Activated CD4-positive, CD25-positive, alpha-beta regulatory T cell (primary cell): ENCODE measurements at places on chromosomes 4 and X.

- DNase-seq, result no peak
Measured at GRCh38 chr4:54581807-54582206, 76.0 kb upstream of the KIT start.

DNA sequence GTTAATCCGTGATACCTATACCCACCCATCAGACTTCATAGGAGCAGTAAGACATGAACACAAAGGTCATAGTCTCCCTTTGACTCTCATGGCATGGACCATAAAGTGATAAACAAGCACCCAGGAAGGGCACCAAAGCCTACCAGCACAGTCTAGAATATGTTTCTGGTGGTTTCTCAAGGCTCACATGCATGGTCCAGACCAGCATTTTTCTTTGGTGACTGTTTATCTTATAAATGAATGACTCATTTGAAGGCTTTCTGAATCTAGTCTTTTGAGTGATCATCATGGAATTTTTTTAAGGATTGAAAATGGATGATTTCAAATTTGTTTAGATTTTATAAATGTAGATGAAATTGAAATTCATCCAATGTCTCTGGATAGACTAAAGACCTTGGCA, 32.0 kb upstream of the AMELX start:
- DNase-seq, result no peak

DNA sequence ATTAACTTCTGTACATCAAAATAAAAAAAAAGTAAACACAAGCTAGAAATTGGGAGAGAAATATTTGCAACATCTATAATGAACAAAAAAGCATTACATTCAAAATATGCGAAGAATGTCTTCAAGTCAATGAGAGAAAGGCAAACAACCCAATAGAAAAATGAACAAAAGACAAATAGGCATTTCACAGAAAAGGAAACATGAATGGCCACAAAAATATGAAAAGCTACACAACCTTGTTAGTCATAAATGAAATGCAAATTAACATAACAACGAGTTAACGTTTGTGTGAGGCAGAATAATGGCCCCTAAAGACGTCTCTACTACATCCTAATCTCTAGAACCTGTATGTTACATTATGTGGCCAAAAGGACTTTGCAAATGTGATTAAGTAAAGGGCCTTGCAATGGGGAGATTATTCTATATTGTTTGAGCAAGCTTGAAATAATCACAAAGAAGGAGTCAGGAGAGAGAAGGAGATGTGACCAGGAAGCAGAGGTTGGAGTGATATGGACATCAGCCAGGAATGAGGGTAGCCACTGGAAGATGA, 86.8 kb downstream of the WDFY3 start:
- DNase-seq, result no peak

DNA sequence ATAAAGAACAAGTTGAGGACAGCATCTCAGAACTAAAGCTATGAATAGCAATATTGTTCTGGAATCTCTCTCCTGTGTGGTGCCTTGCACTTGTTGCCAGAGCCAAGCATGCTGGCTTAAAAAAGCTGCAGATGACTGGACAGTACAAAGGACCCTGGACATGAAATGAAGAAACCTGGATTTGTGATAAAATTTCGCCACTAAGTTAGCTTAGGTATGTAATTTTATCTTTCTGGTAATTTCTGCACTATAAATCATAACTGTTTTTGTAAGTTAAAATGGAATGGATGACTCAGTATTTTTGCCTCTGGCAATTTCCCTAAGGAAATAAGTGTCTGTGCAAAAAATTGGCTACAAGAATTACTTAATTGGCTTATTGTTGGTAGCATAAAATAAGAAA, 317.2 kb downstream of the CAMK2D start:
- no peak for DNase-seq

- DNase-seq, result peak; percentile 18
Measured at GRCh38 chr4:3041192-3042142, 32.9 kb downstream of the HTT-AS start.

DNA sequence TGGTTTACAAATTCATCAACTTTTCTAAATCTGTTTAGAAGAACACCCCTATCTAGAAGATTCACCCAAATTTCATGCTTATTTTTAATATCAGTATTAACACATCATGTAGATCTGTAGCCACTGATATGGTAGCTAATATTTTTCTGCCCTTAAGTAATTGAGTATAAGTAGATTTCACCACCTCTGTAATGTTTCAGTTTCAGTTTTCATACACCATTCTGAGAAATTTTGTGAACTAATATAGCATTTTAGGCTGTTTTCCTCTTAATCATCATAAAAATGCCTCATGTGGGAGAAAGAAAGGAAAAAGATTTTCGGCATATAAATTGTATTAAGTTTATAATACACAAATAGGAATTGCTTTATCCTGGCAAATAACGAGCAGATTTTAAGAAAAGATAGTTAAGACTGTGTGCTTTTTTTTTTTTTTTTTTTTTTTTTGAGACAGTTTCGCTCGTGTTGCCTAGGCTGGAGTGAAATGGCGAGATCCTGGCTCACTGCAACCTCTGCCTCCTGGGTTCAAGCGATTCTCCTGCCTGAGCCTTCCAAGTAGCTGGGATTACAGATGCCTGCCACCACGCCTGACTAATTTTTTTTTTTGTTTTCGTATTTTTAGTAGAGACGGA, 21.4 kb upstream of the RBPJ start:
- DNase-seq, result no peak

DNA sequence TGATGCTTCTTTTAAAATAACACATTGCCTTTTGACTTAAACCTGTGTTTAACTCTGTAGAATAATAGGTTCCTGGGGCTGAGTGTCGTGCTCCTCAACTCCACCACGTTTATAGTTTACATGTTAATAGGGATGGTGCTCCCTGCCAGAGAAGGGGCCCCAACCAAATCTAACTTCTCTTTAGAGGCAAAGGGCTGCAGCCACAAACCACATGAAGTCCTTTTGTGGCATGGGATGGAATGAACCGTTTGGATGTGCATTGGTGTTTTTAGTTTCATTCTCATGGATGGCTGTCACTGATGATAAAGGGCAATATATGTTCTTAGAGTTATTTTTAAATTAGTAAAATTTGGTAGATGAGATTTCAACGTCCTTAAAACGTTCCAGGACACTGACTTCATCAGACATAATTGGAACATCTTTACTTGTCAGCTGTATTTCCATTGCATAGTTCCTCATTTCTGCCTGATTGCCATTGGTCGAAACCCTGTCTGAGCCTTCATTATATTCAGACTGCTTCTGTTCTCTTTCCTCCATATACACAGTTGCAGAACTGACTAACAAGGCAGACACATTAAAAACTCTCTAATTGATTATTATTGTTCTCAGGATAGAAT, 60.4 kb upstream of the HPF1 start:
- no peak for DNase-seq

- DNase-seq, result no peak
Measured at GRCh38 chr4:57080781-57081650, 29.2 kb downstream of the IGFBP7 start.

- DNase-seq, result no peak
Measured at GRCh38 chrX:2691543-2692220, 587 bp downstream of the CD99 start.

DNA sequence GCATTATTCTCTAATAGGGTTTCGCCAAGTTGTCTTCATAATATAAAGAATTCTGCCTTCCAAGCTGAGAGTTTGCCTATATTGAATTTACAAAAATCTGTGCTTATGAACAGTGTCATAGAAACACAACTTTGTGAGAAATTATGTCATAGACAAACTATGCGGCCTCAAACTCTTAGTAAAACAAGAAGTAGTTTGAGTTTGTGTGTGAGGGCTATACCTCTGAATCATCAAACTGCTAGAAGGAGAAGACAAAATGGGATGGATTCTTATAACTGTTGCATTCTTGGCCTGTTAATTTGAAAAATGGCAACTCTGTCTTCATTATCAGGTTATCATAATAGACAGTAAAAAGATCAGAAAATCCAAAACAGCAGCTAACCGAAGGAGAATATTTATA, 46.1 kb upstream of the NAP1L5 start:
- no peak for DNase-seq

- DNase-seq, result no peak
Measured at GRCh38 chr4:116520886-116521285, 564.5 kb downstream of the TRAM1L1 start.
